ENCODE measurements at places on chromosomes 5 and 9.

- DNase-seq = peak; percentile 31
Measured at GRCh38 chr5:149345892-149346222, 558 bp downstream of the GRPEL2 start.

GRCh38 chr9:21778304-21778703 lies 24.1 kb upstream of the MTAP start:
- peak; percentile 69 for DNase-seq

- peak; percentile 44 for DNase-seq
Measured at GRCh38 chr9:125674981-125675973, 31.7 kb downstream of the MAPKAP1 start.

- DNase-seq = no peak
Measured at GRCh38 chr5:177372910-177373309, 11.3 kb upstream of the SLC34A1 start.

DNA sequence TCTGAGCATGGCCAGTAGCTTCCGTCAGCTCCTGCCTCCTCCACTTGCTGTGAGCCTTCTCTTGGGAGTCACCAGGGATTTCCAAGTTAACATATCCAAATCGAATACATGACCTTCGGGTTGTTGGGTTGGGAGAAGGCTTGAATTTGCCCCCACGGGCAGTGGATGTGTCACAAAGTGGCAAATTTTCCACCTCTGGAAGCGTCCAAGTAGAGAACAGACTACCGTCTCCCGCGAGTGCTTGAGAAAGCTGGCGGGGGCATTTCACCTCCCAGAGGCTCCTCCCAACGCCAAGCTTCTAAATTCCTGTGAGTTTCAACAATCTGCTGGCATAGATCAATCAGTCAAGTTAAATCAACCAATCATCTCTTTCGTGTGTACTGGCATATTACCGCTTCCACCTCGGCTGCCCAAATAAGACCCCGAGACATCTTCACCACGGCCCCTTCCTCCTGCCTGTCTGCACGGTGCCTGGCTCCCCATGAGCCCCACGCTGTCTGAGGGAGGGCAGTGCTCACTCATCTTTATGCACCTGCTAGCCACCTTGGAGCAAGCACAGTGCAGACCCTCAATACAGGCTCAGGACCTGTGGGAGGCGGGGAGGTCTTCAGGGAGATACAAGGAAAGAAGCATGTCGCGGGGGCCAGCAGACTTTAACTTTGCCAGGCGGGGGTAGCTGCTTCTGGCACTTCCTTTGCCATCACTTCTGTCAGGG lies 79.1 kb downstream of the MRPL36 start:
- no peak for DNase-seq

DNA sequence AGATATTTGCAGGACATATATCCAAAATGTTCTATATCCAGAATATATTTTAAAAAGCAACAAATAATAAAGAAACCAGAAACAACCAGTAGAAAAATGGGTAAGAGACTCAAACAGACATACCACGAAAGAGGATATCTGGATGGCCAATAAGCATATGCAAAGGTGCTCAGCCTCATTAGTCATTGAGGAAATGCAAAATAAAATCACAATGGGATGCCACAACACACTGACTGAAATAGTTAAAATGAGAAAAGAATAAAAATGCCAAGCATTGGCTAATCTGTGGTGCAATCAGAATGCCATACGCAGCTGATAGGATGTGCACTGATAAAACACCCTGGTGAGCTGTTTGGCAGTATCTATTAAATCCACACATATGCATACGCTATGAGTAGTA lies 265.8 kb upstream of the ANKH start:
- no peak for DNase-seq
